ENCODE measurements at places on chromosomes 1 and 21. TPM values are rescaled to one million over a fixed set of nuclear protein-coding genes. Genes with fewer than 3 reads are reported as not detected.

FCRL2 gene
- 0.46 TPM for total RNA-seq

NGF gene
- 0.40 TPM for total RNA-seq

OR2W3 gene
- 1.1 TPM for total RNA-seq

NTNG1 gene
- total RNA-seq, result 6.9 TPM

DNA sequence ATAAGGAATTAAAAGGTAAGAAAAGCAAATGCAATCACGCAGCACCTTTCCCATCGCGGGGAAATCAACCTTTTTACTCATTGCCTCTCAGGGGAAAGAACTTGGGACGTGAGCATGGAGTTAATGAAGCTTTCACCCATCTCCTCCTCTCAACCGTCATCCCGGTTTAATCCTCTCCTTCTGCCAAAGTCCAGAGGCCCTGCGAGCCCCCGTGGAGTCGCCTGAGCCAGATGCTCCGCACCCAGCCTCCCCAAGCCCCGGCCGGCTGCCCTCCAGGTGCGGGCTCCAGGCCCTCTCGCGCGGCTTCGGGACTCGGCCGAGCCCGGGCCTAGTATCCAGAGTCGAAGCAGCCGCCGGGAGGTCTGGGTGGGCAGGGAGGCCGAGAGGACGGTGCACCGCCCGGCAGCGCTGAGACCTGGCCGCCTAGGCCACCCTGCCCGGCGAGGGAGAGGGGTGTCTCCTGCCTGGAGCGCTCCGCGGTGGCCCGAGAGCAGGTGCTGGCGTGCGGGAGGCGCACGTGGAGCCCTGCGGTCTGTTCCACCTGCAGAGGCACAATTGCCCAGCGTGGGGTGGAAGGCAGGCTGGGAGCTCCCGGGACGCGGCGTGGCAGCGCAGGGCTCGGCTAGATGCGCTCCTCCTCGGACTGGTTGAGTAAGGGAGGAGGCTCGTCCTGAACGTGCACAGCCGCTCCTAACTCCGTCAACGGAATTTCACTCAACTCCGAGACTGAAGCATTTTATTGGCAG is 218.5 kb downstream of the SDCCAG8 start:
- H3K4me3 ChIP-seq, result no peak overlapping the region
- H3K36me3 ChIP-seq, result peaks cover 11% of the 10 kb centered on the region
- H3K27me3 ChIP-seq, result no peaks in the 10 kb centered on the region
- DNase-seq, result no peak
- H3K4me1 ChIP-seq, result no peaks in the 10 kb centered on the region
- no peak overlapping the region for H3K27ac ChIP-seq

DNA sequence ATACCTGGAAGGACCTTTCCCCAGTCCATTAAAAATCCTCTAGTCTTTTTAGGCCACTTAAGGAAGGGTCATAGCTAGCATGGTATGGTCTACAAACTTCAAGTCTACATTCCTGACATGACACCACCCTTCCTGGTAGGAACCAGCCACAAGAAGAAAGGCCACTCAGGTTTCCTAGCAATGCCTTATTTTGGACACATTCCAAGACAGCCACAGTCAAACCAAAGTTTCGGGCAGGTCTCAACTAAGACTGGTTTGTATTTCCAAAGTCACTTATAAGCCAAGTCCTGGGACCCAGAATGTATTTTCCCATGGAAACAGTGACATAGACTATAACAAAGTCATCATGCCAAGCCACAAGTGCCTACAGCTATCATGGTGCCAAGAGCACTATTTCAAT is 50.6 kb upstream of the SLC44A3 start:
- no peak overlapping the region for H3K27ac ChIP-seq
- H3K27me3 ChIP-seq, result no peaks in the 10 kb centered on the region
- H3K4me1 ChIP-seq, result peaks cover 12% of the 10 kb centered on the region
- DNase-seq, result no peak
- H3K36me3 ChIP-seq, result no peaks in the 10 kb centered on the region
